ENCODE measurements at places on chromosomes 2 and 18.
A peak's percentile ranks its signal among the peaks of the same experiment; 100 is the strongest.

GRCh38 chr2:237603718-237604362, 13.3 kb upstream of the RAB17 start:
- DNase-seq = peak; percentile 81

- DNase-seq = no peak
These were observed 128.9 kb upstream of the RIOK3 start for GRCh38 chr18:23324056-23324811.

- no peak for DNase-seq
These were observed 14.7 kb downstream of the NIFK start for GRCh38 chr2:121721926-121722325.

DNA sequence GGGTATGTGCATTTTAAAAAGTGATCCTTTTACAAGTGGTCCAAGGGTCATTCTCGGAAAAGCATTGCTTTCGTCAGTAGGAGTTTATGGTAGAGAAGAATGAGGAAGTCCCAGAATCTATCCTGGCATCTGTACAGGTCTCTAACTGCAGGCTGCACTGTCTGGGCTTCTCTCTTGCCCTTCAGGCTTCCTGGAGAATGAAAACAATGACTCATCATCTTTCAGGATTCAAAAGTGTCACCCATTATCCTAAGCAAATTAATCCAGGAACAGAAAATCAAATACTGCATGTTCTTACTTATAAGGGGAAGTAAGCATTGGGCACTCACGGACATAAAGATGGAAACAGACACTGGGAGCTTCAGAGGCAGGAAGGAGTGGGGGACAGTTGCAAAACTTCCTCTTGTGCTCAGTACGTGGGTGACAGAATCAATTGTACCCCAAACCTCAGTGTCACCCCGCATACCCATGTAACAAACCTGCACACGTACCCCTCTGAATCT, 60.2 kb upstream of the TXNDC2 start:
- no peak for DNase-seq

- no peak for DNase-seq
These were observed 58.9 kb upstream of the CTNNA2 start for GRCh38 chr2:79453918-79454317.

- DNase-seq = no peak
These were observed 266.3 kb downstream of the MTX2 start for GRCh38 chr2:176535467-176536113.

- peak; percentile 52 for DNase-seq
These were observed 50.6 kb downstream of the RAPH1 start for GRCh38 chr2:203484266-203485112.

GRCh38 chr18:70288171-70288850, 534 bp upstream of the SOCS6 start:
- no peak for DNase-seq

GRCh38 chr2:195810340-195811098, 153.5 kb downstream of the SLC39A10 start:
- DNase-seq = no peak

DNA sequence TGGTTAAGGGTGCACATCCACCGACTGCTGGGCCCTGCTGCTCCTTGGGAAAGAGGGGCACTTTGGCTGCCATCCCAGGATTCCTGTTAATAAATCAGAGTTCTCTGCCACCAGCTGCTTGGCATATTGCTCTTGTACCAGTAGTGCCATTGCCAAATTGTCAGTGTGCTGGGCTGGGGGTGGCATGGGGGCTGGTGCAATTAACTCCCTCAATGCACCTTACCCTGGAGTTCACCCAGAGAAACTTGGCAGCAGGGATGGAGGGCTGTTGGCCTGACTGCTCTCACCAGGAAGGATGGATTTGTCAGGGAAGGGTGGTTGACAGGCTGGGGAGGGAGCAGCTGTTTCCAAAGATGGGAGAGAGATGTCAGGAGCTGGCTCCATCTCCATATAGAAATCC, 94.6 kb upstream of the SKOR2 start:
- no peak for DNase-seq

DNA sequence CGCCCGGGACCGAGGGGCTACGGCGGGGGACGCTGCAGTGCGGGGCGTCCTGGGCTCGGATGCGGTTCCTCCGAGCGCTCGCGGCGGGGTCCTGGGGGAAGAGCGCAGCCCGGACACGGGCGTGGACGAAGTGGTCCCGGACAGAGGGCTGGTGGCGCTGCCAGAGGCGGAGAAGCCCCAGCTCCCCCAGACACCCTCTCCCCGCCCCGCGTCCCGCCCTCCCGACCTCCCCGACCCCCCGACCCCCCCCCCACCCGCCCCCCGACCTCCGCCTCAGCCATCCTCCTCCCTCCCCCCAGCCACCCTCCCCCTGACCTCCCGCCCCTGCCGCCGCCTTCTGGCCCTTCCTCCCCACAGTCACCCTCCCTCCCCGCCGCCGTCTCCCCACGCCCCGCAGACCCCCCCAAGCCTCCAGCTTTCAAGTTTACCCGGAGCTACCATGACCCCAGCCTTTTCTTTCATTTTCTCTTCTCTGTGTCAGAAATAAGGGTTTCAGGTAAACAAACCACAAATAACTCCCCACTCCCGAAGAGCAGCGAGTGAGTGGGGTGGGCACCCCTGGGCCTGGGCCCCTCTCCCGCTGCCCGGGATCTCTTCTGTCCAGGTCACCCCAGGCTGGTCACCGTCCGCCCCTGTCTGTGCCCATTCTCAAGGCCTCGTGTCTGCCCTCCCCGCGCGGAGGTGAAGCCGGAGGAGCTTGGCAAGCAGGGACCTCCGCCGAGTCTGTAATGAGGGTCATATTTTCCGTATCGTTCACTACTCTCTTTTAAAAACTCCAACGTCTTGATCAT, 5.1 kb downstream of the NFATC1 start:
- DNase-seq = peak; percentile 62

- DNase-seq = no peak
These were observed 282 bp upstream of the PUS10 start for GRCh38 chr2:61018318-61018755.

DNA sequence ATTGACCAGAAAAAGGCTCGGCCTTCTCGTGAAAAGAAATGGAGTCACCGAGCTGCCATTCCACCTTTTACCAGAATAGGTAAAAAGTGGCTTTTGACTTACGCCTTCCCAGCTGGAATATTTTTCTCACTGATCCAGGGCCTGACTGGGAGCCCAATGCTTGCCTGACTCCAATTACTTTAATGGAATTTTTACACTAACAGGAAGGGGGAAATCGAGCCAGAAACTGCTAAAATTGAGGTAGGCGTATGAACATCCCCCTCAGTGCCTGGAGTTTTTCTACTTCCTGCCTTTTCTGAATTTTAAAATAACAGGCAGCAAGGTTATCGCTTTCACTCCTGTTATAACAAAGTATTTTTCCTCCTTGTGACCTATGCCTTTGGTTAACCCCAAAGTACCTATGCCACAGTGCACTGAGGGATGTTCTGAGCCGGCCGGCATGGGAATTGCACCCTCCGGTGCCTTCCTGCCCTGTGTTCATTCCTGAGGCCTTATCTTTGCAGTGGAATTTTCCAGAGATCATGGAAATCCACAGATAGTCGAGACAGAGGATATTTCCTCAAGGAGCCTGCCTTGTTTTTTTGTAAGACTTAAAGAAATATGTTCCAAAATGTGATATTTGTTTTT, 18.3 kb upstream of the RPL31 start:
- DNase-seq = no peak

DNA sequence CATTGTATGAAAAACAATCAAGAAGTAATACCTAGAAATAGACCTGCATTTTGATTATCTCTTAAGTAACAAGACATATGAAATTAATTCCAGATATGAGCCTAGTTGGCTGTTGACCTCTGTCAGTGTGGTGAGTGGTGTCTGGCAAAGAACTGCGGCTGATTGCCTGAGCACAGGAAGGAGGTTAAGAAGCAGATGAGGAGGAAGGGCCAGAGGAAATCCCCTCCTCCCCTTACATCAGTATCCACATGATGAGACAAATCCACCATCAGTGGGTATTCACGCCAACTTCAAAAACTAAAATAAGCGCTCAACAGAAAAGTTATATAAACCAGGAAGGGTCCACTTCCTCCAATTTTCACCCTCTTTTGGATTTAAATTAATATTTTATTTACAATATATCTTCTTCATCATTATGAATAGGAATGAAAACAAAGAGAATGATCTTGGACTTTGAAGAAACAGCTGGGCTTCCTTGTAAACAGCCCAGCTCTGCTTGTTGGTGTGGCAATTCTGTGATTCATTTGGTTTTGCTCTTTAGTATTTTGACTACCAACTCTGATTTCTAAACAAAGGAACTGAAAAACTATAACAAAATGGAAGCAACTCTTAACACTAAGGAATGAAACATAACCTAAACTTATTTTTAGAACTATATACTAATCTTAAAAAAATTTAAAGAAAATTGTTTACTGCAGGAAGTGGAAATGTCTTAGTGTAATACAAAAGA, 27.3 kb downstream of the RFTN2 start:
- DNase-seq = no peak

Data from CD4-positive, alpha-beta memory T cell (primary cell).